Astrocyte (in vitro differentiated cells and primary cell): ENCODE measurements at places on chromosomes 12 and 14.

DNA sequence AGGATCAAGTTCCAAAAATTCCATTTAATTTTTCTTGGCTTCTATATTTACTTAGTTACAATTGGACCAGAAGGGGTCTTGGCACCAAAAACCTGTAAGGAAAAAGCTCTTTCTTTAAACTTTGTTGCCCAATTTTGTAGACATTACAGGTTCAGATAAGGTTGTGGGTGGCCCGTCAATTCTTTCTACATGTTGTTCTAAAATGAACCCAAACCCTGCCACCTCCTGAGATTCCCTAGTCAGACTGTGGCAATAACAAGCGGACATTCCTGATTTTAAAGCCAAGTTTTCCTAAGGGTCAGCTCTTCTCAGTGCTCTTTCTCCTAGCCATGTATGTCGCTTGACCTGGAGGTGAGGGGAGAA is 45.0 kb upstream of the GSG1 start:
- no peak for DNase-seq

- DNase-seq = no peak
Measured at GRCh38 chr12:130154276-130155070, 7.8 kb upstream of the FZD10 start.

DNA sequence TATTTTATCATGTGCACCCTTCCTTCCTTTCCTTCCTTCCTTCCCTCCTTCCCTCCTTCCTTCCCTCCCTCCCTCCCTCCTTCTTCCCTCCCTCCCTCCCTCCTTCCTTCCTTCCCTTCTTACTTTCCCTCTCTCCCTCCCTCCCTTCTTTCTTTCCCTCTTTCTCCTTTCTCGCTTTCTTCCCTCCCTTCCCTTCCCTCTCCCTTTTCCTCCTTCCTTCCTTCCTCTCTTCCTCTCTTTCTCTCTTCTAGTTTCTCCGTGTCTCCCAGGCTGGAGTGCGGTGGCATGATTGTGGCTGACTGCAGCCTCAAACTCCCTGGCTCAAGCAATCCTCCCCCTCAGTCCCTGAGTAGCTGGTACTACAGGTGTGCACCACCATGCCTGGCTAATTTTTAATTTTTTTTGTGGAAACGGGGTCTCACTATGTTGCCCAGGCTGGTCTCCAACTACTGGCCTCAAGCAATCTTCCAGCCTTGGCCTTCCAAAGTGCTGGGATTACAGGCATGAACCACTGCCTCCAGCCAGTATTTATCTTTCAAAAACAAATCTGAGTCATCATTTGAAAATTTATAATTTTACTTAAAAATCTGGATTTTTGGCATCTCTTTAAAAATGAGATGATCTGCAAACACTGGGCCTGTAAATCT is 7.8 kb downstream of the C1RL start:
- no peak for DNase-seq

DNA sequence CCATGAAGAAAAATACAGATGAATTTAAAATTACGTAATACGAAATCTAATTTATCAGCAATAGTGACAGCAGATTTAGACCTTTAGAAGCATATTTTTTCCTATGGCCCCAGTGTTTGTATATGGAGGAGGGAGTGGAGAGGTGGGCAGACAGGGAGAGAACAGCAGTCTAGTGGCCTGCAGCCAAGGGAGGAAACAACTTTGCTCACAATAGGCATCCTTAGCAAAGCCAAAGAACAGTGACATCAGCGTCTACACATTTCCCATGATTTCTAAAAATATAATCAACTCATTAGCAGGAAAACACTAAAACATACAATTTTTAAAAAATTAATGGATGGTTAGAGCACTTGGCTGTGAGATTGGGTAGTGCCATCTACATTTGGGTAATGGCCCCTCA is 622.6 kb upstream of the ATP2B1 start:
- DNase-seq = no peak

DNA sequence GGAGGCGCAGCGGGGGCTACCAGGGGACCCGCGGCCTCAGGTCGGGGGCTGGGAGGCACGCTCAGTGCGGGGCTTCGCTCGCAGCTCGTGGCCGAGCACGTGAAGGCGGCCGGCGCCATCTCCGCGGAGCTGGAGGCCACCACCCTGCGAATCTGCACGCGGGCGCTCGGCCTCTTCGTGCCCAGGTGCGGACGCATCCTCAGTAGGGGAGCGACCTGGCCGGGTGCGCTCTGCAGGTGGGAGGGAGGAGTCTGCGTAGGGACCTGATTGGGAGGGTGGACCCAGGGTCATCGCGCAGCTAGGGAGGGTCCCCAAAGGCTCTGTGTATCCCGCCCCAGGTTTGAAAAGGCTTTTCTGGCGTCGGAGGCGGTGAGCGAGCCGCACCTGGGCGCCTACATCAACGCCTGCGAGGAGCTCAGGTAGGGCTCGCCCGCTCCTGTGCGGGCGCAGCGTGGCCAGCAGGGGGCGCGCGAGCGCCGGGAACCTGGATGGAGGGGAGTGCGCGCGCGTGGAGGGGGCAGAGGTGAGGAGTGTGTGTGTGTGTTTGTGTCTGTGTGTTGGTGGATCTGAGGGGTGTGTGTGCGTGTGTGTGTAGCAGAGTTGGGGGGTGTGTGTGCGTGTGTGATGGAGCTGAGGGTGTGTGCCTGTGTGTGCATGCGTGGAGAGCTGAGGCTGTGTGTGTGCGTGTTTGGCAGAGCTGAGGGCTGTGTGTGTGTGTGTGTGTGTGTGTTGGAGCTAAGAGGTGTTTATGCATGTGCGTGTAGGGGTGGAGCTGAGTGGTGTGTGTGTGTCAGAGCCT is 10.3 kb downstream of the EXOC3L4 start:
- DNase-seq = peak; percentile 41

GRCh38 chr12:111597831-111598636 is 1.1 kb downstream of the ATXN2 start:
- DNase-seq = no peak

DNA sequence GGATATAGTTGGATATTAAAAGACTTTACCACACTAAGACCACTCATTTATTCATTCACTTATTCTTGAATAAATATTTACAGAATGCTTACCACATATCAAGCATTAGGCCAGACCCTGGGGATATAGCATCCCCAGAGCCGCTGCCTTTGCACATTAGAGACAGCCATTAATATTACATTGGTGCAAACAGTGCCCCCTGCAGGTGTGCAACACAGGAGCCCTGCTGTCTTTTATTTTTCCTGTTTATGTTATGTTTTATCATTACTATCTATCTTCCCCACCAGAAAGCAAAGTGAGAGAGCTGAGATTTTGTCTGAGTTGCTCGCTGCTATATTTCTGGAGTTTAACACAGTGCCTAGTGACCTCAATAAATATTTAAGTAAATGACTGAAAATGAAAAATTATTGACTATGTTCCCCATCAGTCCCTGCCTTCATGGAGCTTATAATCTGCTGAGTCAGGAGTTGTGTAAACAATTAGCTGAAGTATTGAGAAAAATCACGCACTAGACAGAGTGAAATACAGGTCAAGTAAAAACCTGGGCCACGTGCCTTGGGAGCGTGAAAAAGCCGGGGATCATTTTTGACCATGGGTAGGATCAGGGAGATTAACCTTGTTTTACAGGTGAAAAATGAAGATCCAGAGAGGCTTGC is 301.6 kb downstream of the PCNX1 start:
- DNase-seq = no peak

DNA sequence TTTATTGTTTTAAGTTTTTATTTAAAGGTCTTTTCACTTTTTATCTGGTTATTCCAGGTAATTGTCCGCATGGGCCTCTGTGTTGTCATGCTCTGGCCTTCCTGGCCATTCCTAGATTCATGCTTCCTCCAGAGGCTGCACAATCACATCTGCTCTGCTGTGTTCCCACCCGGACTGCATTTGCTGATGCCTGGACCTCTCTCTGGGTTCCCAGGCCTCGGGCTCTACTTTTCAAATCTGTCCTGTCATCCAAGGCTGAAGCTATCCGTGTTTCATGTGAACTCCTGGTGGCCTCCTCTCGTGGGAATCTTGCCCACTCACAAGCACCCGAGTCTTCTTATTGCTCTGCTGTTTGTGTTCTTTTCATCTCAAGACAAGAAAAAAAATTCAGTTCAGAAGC is 16.1 kb upstream of the VDR start:
- DNase-seq = no peak

GRCh38 chr12:119122047-119122446 is 56.7 kb upstream of the HSPB8 start:
- no peak for DNase-seq

GRCh38 chr12:124566997-124567672 is at the start of gene NCOR2:
Gene NCOR2 (minus strand): TSS chr12:124567612. CDS start chr12:124495251, 72,361 bp downstream.
- DNase-seq = no peak

- DNase-seq = no peak
Measured at GRCh38 chr12:92953747-92954146, 24.7 kb upstream of the EEA1 start.

DNA sequence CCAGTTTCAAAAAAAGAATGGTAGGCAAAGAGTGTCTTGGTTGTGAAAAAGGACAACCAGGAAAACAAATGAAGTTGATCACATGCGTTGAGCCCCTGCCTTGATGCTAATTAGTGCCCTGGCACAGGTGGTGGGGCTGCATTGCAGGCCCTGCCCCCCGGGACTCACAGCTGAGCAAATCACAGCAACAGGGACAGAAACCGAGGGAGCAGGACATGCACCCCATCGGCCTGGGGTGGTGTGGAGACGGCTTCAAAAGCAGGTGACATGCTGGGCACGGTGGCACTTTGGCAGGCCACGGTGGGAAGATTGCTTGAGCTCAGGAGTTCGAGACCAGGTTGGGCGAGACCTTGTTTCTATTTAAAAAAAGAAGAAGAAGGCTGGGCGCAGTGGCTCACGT is 1.1 kb upstream of the PAPLN start:
- DNase-seq = no peak

GRCh38 chr12:54641554-54641953 is 6.6 kb downstream of the DCD start:
- DNase-seq = no peak

- no peak for DNase-seq
Measured at GRCh38 chr14:86012461-86012860, 482.5 kb downstream of the FLRT2 start.

- DNase-seq = no peak
Measured at GRCh38 chr14:20555845-20556244, 5.0 kb downstream of the RNASE9 start.

GRCh38 chr14:64983439-64984310 is 3.0 kb upstream of the FNTB start:
- DNase-seq = no peak

- peak; percentile 67 for DNase-seq
Measured at GRCh38 chr14:68245146-68246073, 425.8 kb downstream of the RAD51B start.

DNA sequence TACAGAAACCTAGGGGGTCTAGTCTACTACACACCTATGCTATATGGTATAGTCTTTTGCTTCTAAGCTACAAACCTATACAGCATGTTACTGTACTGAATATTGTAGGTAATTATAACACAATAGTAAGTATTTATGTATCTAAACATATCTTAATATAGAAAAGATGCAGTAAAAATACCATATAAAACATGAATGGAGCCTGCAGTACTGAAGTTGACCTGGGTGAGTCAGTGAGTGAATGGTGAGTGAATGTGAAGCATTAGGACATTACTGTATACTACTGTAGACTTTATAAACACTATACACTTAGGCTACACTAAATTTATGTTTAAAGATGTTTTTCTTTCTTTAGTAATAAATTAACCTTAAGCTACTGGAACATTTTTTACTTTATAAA is 13.1 kb upstream of the ABCD2 start:
- DNase-seq = no peak

GRCh38 chr14:30763891-30764290 is 110.5 kb upstream of the COCH start:
- no peak for DNase-seq

DNA sequence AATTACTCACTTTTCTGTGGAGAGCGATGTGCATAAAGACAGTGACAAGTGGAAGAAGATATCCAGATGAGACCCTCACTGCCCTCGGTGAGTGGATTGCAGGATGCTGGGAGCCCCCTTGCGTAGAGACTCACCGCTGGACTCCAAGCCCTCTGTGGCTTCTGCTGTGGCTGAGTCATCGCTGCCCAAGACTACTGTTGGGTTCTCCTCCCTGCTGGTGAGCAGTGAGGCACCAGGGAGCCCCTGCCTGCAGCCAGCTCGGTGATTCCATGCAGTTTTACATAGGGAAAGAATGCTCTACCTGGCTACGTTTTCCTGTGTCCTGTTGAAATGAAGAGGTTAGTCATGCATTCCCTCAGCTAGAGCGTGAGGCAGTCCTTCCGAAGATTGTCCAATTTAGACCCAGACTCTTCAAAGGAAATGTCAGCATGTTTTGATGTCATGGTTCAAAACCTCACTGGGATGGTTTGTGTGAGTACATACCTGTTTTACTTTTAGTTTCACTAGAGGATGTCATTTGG is 28.2 kb downstream of the TRAF3 start:
- peak; percentile 76 for DNase-seq

DNA sequence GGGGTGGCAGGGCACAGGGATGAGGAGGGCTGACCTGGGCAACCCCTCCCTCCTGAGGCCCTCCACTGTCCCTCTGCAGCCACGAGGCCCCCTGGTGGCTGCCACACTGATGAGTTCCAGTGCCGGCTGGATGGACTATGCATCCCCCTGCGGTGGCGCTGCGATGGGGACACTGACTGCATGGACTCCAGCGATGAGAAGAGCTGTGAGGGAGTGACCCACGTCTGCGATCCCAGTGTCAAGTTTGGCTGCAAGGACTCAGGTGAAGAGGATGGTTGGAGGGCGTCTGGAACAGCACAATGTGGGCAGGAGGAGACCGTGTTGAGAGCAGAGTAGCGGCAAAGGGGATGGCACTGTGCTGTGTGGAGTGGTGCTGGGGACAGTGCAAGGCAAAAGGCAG is 25.7 kb upstream of the LRP1-AS start:
- DNase-seq = no peak

DNA sequence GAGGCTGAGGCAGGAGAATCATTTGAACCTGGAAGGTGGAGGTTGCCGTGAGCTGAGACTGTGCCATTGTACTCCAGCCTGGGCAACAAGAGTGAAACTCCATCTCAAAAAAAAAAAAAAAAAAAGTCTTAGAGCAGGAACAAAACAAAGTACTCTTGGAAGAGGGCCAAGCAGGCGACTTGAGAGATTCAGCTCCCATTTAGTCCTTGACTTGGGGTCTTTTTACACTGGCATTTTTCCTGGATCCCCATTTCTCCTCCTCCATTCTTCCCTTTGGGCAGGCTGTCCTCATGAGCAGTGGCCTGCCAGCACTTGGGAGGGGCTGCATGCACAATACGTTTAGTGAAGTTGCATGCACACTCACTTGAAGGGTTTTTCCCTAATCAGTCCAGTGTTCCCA is 72.9 kb downstream of the C14orf132 start:
- DNase-seq = no peak

DNA sequence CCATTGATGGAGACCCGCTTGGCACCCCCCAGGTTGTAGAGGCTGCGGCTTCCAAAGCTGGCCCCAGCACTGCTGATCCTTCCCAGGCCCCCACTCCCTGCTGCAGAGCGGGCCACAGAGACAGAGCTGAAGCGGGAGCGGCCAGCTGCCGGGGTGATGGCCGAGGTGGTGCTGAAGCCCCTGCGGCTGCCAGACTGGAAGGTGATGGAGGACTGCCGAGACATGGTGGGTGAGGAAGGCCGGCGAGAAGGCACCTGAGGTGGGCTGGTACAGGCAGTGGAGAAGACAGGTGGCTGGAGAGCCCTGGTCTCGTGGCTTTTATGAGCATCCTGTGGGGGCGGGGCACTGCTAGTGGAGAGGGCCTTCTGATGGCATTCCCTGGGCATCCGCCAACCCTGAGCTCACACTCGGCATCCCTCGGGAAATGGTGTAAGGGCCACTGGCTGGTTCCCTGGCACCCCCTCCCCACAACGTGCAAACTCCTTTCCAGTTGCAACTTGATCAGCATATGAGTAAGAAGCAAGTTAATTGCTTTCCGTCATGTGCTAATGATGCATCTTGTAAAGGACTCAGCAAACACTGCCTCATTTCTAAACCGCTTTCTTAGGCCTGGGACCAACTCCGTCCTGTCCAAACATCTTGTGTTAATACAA is at the start of gene KRT75:
TSS of gene KRT75 (minus strand) at position 291 of the 653 bp plus-strand sequence. CDS start at position 224, 67 bp downstream.
- DNase-seq = peak; percentile 67
